Bone marrow (tissue), 2 donors: ENCODE measurements at places on chromosomes 11 and 22.

DNA sequence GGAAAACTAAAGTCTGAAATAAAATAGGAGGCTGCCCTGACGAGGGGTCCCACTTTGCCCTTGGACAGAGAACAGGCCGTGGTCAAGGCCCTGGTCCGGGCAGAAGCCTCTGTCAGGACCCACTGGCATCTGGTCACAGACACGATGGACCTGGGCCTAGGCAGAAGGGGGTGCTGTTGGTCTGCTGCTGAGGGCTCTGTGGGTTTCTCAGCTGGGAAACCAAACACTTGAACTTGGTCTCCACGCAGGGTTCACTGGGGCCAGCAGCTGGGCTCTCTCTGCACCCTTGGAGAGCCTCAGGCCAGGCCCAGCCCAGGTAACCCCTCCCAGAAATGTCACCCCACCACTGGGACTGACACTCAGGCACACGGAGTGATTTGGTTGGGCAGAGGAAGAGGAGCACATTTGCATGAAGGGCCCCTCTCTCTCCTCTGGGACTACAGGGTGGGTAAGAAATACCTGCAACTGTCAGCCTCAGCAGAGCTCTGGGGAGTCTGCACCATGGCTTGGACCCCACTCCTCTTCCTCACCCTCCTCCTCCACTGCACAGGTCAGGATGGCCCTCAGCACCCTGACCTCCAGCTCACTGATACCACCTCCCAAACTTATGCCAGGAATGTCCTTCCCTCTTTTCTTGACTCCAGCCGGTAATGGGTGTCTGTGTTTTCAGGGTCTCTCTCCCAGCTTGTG, 48.1 kb upstream of the TOP3B start:
- DNase-seq, result no peak

GRCh38 chr11:83721263-83721662, 435.1 kb upstream of the CCDC90B start:
- no peak for DNase-seq

DNA sequence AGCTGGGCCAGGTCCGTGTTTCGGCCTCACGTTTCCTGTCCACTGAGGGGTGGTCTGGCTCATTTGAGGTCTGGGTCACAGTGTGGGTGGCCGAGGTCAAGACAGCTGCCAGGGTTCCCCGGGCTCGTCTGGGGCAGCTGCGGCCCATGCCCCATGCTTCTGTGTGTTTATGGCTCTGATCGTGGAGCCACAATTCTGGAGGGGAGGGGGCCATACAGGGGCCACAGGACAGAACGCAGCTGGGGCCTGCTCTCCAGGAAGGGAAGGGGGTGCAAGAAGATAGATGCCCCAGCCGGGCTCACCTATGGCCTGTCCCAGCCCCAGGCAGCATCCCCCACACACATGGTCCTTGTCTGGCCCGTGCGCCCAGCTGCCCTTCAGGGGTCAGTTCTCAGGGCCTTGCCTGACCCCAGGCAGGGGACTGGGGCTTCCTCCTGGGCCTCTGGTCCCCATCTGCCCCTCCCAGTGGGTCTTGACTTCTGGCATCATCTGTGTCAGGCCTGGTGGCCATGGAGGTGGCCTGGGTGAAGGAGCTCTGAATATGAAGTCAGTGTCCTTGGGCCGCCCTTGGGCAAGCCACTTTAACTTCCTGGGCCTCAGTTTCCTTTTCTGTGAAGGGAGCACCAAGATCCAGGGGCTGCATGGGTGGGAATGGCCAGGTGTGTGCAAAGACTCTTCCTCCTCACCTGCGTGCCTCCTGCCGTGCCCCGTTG, 8.4 kb downstream of the TSPAN32 start:
- no peak for DNase-seq

GRCh38 chr11:114880442-114880841, 202.1 kb downstream of the NXPE2 start:
- DNase-seq, result no peak

DNA sequence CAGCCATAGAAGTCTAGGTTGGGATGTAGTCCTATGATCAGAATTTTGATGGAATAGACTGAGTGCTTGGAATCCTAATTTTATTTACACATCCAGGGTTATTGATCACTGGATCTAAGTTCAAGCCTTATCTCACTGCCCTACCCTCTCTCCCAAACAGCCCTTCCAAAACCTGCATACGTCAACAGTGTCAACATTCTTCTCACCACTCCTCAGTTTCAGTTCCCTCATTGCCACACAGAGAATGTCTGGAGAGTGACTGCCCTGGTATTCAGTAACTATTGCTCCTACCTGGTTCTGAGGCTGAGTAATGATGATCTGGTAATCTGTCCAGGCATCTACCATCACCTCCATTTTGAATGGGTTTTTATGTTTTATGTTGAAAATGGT, 60.0 kb downstream of the GLYATL1 start:
- DNase-seq, result no peak

DNA sequence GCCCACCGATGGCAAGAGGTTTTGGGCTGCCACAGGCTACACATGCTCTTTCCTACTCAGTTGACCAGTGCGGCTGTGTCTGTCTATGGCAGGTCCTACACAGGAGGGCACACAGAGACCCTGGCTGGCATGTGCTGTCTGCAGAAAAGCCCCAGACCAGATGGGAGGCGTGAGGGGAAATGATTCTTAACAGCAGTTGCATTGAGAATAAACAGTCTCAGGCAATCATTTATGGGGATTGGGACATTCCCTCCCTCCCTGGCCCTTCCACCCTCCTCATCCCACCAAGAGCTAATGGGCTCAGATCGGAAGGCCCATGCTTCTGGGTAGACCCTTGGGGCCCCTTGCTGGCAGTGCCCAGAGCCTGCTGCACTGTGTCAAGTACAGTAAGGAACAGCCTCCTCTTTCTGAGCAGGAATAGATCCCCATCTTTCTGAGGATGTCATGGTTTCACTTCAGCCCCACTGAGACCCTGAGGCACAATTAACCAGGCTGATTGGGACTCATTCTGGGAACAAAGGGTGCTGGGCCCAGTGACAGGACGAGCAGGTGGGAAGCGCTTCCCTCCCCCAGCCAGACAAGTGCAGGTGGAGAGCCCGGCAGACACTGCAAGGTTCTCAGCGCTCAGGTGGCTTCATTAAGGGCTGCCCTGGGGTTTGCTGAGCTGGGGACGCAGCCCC, 28.3 kb downstream of the TSPAN18 start:
- no peak for DNase-seq

- DNase-seq, result no peak
Measured at GRCh38 chr22:44057401-44057987, 33.4 kb downstream of the PARVB start.

GRCh38 chr11:44113018-44113417, 17.5 kb downstream of the EXT2 start:
- DNase-seq, result no peak

GRCh38 chr11:3669128-3669527, 2.1 kb downstream of the CHRNA10 start:
- DNase-seq, result no peak

DNA sequence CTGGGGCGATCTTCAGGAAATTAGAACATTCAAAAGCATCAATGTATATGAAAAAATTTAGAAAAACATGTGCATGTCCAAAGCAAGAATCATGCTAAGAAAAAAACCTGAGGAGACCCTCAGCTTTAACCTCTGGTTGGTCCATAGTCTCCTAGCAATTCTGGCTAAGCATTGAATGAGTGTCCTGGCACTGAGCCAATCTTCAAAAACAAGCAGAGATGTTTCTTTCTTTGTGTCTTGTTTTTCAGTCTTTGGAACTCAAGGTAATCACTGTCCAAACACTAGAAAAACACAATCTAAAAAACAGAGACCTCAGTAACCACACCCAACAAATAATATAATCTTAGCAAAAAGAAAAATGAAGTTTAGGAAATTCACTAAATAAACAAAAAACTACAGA, 205.4 kb upstream of the CARD18 start:
- no peak for DNase-seq

GRCh38 chr11:45852712-45853101, 5.4 kb downstream of the CRY2 start:
- DNase-seq, result no peak

DNA sequence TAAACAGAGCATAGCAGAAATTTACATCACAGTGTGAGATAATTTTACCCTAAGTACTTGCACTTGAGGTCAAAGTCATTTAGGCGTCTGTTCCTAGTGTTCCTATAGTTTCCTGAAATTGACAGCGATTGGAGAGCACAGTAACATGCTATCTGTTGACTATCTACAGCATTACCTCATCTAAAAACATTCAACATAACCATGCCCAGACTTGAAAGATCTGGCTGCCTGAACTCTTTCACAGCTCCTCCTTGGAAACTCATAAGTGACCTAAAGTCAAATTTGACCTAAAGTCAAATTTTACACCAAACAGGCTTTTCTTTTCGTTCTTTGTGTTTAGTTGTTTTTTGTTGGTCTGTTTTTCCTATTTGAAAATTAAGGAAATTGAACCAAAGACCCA, 233.8 kb upstream of the UBASH3B start:
- DNase-seq, result no peak

GRCh38 chr11:57751676-57752253, at the start of gene BTBD18:
BTBD18 (minus strand) TSS chr11:57751819; CDS start chr11:57751188, 631 bp downstream.
- DNase-seq, result no peak

DNA sequence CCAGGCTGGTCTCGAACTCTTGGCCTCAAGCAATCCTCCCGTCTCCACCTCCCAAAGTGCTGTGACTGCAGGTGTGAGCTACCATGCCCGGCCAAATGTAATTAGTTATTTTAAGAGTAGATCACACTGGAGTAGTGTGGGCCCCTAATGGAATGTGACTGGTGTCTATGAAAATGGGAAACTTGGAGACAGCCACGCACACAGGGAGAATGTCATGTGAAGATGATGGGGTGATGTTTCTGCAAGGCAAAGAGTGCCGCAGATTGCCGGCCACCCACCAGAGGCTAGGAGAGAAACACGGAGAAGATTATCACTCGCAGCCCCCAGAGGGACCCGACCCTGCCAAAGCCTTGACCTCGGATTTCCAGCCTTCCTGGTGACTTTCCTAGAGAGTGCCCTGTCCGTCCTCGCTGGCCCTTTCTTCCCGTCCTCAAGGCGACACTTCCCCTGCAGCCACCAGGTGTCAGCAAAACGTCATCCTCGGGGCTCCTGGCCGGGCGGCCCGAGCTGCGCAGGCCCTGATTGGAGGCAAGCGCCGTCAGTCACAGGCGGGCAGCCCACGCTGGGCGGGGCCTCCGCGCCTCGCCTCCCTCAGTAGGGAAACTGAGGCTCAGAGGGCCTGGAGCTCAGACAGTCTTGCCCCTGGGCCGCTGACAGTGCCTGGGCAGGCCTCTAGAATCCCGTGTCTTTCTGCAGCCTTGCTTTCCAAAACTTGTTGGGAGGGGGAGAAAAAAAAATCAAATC, 16.3 kb downstream of the CRYBB2 start:
- peak; percentile 44 for DNase-seq

- DNase-seq, result no peak
Measured at GRCh38 chr11:33953289-33953688, 61.4 kb upstream of the LMO2 start.

GRCh38 chr11:110835106-110835505, 122.9 kb upstream of the ARHGAP20 start:
- DNase-seq, result no peak

DNA sequence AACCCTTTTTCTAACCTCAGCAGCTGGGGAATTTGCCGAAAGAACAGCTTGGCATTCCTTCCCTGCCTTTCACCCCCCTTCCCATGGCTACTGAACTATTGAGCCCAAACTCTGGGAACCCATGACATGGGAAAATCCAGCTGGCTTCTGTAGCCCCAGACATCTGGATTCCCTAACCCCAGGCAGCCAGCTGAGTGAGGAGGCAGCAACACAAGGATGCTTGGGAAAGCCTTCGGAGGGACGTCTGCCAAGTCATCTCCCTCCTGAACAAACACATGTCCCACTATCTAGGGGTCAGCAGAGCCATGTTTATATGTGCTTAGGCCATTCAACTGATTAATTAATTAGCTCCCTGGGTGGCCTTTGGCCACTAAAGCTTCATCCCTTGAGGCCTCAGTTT, 21.6 kb downstream of the LRRC55 start:
- DNase-seq, result no peak

DNA sequence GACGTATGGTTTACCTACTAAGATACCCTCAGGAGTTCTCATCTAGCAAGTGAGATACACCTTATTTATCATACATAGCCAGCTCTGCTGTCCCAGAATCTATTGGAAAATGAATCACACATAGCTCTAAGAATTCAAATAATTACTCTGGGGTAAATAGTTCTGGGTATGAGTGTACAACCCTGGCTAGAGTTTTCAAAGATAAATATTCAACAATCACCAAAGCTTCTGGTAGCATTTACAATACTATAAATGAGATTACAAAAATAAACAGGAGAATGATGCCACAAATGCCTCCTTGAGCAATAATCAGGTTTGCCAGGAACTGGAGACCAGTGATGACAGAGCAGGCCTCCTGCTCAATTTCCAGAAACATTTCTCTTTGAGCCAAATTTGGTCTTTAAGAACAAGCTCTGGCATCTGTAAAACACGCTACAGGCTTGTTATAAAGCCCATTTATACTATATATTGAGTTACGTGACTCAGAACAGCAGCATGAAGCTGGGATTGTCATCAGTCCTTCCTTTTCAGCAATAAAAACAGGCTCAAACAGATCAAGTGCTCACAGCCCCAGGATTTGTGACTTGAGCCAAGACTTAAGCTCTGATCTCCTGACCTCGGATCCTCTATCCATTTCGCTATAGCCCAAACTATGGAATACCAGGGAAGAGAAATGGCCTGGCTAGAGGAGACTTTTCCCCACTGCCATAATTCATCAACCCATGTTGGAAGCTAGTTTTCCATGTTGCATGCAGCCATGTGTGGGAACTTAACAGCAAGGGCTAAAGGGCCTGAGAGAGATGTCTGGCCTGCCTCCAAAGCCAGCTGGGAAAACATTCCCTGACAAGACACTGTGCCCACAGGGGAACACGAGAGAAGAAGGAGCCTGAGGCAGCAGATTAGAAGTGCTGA, 19.7 kb downstream of the RAB30 start:
- no peak for DNase-seq

- DNase-seq, result no peak
Measured at GRCh38 chr22:40720538-40721256, 41.4 kb downstream of the MCHR1 start.

DNA sequence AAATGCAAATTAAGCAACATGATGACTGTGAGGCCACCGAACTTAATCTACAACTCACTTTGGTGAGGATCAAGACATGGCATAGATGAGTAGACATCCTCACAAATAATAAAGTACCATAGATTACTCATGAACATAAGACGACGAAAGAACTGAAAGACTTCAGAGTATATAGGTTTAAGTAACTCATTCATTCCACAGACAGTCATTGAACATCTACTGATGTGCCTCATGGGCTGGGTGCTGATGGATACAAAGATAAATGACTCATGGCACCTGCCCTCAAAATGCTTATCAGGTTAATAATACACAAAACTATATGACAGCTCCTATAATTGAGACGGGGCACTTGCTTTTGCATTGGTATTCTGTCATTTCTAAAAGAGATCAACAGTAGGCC, 63.3 kb downstream of the ZC3H12C start:
- no peak for DNase-seq

- DNase-seq, result no peak
Measured at GRCh38 chr11:120054753-120055045, 83.2 kb downstream of the TRIM29 start.

GRCh38 chr11:85767246-85767945, 43.5 kb downstream of the SYTL2 start:
- no peak for DNase-seq

GRCh38 chr22:48827904-48828555, 999.6 kb downstream of the BRD1 start:
- DNase-seq, result no peak

- no peak for DNase-seq
Measured at GRCh38 chr11:119204066-119204465, 2.1 kb upstream of the CBL start.
